Stimulated activated CD4-positive, alpha-beta T cell treated with anti-CD3 and anti-CD28 coated beads, Interleukin-12 subunit alpha, Interleukin-12 subunit beta, amount 100 ng/mL, for 24 hours (primary cell): ENCODE measurements at places on chromosomes 12 and 14.

GRCh38 chr12:57823131-57823907, 4.8 kb upstream of the AVIL start:
- no peak for DNase-seq

DNA sequence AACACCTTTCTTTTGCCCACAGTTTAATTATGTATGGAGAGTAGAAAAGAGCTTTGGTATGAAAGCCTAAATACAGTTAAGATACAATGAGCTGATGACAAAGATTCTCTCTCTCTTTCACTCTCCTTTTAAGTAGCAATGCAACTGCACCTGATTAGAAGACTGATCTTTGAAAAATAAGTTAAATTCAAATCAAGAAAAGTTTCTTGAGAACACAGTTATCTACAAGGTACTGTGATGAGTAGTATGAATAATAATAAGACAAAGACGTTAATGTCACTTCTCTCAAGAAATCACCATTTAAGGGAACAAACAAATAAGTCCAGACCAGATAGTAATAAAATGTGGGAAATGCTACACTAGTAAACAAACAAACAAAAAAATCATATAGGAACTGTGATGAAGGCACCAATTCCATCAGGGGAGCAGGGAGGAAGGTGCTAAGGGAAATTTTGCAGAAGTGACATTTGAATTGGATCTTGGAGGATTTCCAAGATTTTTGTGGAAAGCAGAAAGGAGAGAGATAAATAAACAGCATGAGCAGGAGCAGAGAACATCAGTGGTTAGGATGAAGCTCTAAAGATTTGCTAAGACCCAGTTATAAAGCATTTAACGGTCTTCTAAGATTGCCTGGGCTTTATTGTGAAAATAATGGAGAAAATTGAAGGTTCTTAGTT, 65.2 kb upstream of the STK38L start:
- no peak for DNase-seq

DNA sequence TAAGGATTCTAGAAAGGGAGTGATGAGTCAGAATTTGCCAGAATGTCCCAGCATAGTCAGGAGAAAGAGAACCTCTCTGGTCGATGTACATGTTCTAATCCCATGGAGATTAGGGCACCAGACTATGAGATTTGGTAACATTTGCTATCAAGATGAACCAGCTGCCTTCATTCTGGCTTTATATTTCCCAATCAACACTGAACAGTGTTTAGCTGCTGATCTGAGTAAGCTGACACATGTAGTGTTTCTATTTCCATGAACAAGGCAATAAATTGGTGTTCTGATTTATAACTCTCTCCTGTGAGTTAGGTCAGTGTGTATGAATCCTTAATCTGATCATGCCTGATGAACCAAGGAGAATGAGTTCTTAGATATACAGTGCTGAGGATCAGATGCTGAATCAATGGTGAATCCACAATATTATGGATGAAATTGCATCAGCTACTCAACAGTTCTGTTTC, 158.0 kb upstream of the AMIGO2 start:
- no peak for DNase-seq

DNA sequence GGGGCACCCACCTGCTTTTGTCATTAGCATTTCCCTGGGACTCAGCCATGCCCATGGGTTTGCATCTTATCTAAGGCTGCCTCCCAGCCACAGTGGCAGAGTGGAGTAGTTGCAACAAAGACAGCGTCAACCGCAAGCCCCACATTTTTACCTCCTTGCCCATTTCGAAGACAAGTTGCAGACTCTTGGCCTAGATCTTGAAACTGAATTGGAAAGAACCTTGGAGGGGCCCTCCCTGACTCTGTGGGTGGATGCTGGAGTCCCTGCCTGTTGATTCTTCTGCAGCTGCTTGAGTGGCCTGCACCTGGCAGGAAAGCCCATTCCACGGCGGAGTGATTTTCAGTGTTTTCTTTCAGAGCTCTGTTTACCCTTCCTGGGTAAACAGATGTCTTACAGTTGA, 309.0 kb downstream of the VRK1 start:
- no peak for DNase-seq

DNA sequence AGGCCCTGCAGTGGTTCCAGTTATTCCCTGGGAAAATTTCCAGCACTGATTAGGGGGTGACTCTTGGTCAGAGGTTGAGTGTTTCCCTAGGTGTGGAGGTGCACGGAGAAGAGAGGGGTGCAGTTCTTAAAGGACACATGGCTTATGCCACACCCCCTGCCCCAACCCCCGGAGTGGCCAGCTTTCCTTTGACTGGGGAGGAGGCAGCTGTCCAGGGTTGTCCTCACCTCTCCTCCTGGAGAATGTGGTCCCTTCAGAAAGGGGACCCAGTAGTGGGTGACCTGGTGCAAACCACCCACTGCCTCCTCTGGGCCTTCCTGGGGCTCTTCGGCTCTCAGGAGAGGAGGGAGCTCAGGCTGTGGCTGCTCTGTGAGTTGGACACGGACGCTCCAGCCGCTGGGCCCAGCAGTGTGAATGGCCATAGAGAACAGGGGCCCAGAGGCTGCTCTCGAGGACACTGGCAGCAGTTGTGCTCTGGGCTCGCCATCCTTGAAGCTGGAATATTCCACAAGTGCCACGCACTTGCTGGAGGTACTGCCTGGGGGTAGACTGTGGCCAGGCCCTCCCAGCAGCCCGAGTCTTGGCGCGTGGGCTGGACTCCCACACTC, 13.6 kb downstream of the PACS2 start:
- DNase-seq: no peak

DNA sequence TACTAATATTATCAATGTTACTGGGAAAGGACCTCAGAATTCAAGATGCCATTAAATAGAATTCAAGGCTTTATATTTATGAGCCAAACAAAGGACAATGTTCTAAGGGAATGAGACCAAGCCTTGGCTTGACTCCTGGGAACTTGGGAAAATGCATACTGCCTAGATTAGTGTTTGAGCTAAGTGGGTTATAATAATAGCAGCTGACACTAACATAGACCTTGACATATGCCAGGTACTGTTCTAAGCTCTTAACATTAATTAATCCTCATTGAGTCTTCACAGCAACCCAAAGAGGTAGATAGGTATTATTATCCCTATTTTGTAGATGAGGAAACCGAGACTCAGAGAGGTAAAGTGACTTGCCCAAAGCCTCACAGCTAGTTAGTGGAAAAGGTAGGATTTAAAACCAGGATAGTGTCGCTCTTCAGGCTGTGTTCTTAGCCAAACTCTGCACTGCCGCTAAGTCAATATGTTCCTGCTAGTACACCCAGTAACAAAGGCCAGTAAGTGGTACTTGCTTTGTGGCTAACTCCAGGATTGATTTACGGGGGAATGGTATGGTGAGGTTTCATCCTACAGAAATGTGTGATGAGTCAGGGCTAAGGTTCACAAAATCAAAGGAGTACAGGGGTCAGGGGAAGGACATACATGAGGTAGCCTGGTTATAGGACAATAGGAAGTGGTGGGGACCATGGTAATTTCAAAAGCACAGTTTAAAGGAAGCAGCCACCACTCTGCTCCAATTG, 35.8 kb upstream of the PRKAB1 start:
- no peak for DNase-seq

- no peak for DNase-seq
Measured at GRCh38 chr12:70338531-70338930, 27.6 kb upstream of the KCNMB4 start.

GRCh38 chr12:46523446-46523845, 150.9 kb upstream of the SLC38A2 start:
- no peak for DNase-seq

- no peak for DNase-seq
Measured at GRCh38 chr14:87847216-87847755, 145.7 kb downstream of the GALC start.

DNA sequence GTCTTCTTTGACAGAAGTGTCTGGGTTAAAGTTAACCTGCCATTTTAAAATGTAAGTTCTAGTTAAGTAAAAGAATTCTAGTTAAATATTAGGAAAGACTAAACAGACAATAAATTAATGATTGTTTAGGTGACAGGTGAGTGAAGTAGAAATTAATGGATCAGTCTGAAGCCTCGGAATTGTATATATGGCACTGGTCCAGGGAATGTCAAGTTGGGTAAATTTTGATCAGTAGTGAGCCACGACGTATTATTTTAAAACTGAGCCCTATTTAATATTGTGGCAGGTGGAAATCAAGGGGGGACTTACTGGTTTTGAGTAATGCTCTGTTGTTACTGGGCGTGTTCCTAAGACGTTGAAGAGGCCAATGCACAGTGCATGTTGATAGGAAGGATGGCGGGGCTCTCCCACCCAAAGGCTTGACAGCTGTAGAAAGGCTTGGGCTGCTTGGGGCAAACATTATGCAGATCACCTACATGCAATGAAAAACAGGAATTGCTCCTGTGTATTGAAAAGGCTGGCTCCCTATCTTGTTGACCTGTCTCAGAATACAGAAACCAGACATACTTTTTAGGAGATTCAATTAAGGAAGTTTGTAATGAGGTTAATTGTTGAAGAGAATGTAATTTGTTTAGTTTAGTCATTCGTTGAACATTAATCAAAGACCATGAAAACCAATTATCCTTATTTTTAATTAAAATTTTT, 5.9 kb upstream of the PPFIBP1 start:
- no peak for DNase-seq

GRCh38 chr14:32434180-32434579, 105.1 kb downstream of the AKAP6 start:
- no peak for DNase-seq

DNA sequence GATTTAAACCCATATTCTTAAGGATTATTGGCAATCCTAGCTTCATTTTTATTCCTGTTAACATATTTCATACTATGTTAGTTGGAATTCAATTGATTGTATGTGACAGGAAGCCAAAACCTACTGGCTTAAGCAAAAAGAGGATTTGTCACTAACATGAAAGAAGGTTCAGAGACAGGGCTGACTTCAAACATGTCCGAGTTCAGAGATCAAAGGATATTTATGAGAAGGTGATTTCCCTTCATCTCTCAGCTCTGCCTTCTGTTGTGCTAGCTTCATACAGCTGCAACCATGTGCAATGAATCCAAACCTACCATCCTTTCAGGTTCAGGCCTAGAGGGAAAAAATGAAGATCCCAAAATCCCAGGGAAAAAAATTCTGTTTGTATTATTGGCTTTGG, 349.7 kb downstream of the ATP23 start:
- no peak for DNase-seq

DNA sequence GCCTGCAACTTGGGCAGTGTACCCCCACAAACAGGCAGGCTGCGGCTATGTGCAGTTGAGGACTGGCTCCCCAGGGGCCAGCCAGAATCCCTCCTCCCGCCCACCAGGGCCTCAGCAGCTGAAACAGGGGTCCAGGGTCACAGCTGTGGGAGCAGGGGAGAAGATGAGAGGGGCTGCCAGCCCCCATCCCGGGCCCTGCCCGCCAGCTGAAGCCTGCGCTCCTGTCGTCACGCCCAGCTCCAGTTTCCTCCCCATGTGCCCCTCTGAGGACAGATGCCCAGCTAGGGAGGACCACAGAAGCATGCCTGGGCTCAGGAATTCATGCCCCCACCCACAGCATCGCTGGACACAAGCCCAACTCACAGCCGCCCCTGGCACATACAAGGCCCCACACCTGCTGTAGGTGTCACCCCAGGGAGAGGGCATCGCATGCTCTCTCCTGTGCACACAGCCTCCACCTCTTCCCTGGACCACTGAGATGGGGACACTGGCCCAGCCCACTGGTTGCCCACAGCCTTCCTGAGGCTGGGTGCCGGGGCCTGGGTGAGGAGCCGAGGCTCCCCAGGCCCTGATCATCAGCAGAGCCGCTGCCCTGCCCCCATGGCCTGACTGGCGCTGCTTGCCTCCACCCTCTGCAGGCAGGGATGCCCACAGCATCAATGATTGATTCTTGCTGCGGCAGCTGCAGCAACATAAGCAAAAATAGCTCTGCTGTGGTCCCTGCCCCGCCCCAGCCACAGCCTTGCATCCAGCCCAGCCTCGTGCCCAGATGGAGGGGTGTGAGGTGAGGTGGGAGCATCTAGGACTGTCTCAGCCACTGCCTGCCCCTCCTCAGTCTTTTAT, 3.7 kb upstream of the CLBA1 start:
- DNase-seq: no peak

- DNase-seq: no peak
Measured at GRCh38 chr12:101793401-101793800, 37.4 kb downstream of the GNPTAB start.

DNA sequence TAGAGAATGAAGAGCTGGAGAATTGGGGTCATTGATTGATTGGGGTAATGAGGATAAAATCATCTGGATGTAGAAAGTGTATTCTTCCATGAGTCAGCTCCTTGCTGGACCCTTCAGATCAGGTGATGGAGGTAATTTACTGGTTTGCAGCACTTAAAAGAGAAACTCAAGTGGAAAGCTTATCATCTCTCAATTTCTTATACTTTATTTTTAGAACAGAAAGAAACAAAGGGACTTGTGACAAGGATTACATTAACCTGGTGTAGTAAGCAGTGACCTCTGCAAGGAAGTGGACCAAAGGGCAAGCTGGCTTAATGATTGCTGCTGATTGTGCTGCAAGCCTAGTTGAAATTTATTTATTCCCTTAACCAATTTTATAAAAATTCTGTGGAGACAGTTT, 405.0 kb downstream of the TRHDE start:
- no peak for DNase-seq

DNA sequence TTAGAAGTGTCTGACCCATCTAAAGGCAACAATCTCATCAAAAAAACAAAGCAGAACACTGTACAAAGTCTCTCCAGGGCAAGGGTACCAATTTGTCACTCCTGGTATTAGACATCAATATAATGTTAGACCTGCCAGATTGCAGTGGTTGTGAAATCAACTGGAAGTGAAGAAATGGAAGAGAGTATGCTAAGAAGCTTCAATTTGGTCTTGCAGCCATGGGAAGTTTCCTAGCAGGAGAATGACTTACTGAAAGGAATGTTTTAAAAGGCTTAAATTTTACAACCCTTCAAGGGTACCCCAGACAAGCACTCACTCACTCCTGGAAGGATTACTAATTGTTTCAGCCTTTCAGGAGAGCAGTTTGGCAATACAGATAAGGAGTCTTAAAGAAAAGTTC, 18.9 kb downstream of the LLPH start:
- no peak for DNase-seq

GRCh38 chr12:131797588-131797934, 30.6 kb upstream of the MMP17 start:
- no peak for DNase-seq

DNA sequence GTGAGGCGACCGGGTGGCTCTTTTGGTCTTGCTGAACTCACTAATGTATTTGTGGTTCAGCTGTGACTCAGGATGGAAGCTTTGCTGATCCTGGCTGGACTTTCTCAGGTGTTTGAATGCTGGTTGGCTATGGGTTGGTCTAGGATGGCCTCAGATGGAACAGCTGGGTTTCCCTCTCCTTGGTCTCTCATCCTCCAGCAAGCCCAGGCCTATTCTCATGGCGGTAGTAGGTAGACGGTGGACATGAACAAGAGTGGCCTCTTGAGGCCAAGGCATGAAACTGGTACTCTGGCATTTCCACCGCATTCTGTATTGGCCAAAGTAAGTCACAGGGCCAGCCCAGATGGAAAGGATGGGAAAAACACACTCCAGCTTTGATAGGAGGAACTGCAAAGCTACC, 11.8 kb upstream of the POLR3B start:
- no peak for DNase-seq

DNA sequence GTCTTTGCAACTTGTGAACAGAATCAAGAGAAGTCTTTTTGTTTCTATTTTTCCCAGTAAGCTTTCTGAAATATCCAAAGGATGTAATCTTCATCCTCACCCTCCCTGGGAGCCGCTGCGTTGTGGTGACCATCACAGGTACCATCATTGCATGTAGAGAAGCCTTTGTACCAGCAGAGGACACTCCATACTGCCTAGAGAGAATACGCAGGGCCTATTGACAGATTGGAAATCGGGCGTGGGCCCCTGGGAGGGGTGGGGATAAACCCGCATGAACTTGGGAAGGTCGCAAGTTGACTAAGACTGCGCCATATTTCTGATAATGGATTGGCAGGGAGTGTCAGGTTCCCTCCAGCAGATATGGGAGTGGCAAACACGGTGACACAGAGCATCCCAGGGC, 12.7 kb downstream of the KRT1 start:
- DNase-seq: no peak
